A549 treated with DMSO at 1 μM for 4 hours (cell line): ENCODE measurements at places on chromosomes 7 and 10. TPM values are rescaled to one million over a fixed set of nuclear protein-coding genes. Genes with fewer than 3 reads are reported as not detected.

PRSS37 gene
- total RNA-seq, result not detected in 5 replicates

SPDYE11 gene
- not detected in 5 replicates for total RNA-seq

CALY gene
- 0.15 to 0.66 TPM (median 0.57 TPM) in 5 replicates for total RNA-seq

KEL gene
- total RNA-seq, result not detected in 5 replicates

NXPH1 gene
- not detected in 5 replicates for total RNA-seq

SLC13A4 gene
- total RNA-seq, result not detected in 5 replicates

ZC3HAV1L gene
- total RNA-seq, result 5.6 to 10.7 TPM (median 8.9 TPM) in 5 replicates

NODAL gene
- 0.06 TPM in 1 of 5 replicates, not detected in the others for total RNA-seq

TMEM229A gene
- total RNA-seq, result not detected in 5 replicates

LIPM gene
- not detected in 5 replicates for total RNA-seq

SAMD9L gene
- 0.68 to 1.4 TPM (median 0.90 TPM) in 5 replicates for total RNA-seq

USP54 gene
- total RNA-seq, result 10.6 to 15.7 TPM (median 12.9 TPM) in 5 replicates

MYOF gene
- total RNA-seq, result 201 to 255 TPM (median 239 TPM) in 5 replicates

ECHDC3 gene
- 8.9 to 9.7 TPM (median 9.5 TPM) in 5 replicates for total RNA-seq

RAB19 gene
- total RNA-seq, result not detected in 5 replicates

FAM237B gene
- total RNA-seq, result not detected in 5 replicates

ANKIB1 gene
- total RNA-seq, result 16.7 to 25.3 TPM (median 22.1 TPM) in 5 replicates

GJD4 gene
- total RNA-seq, result not detected in 5 replicates

PAX2 gene
- total RNA-seq, result 0.13 to 0.32 TPM (median 0.21 TPM) in 5 replicates

DYNC1I1 gene
- total RNA-seq, result 0.14 to 0.36 TPM in 2 of 5 replicates, not detected in the others

ST8SIA6 gene
- total RNA-seq, result 0.09 to 0.19 TPM (median 0.13 TPM) in 5 replicates

AGBL3 gene
- 0.28 to 1.5 TPM (median 1.3 TPM) in 5 replicates for total RNA-seq

PTF1A gene
- not detected in 5 replicates for total RNA-seq

GRM3 gene
- not detected in 5 replicates for total RNA-seq

TMEM270 gene
- 0.19 to 0.23 TPM in 2 of 5 replicates, not detected in the others for total RNA-seq

CYP2C9 gene
- 0.03 to 0.12 TPM in 2 of 5 replicates, not detected in the others for total RNA-seq

EXOC4 gene
- total RNA-seq, result 21.0 to 23.3 TPM (median 23.0 TPM) in 5 replicates

GPER1 gene
- 0.64 to 1.1 TPM (median 0.79 TPM) in 5 replicates for total RNA-seq

ANKRD2 gene
- 2.9 to 5.1 TPM (median 4.3 TPM) in 5 replicates for total RNA-seq

TCAF1 gene
- total RNA-seq, result 16.6 to 22.4 TPM (median 21.5 TPM) in 5 replicates

UNCX gene
- 0.07 to 0.08 TPM in 2 of 5 replicates, not detected in the others for total RNA-seq

TDRD1 gene
- not detected in 5 replicates for total RNA-seq

CFAP70 gene
- total RNA-seq, result 0.12 to 0.37 TPM (median 0.19 TPM) in 5 replicates
